ENCODE measurements at places on chromosomes 4 and X. TPM values are rescaled to one million over a fixed set of nuclear protein-coding genes. Genes with fewer than 3 reads are reported as not detected.
A peak's percentile ranks its signal among the peaks of the same experiment; 100 is the strongest.

DNA sequence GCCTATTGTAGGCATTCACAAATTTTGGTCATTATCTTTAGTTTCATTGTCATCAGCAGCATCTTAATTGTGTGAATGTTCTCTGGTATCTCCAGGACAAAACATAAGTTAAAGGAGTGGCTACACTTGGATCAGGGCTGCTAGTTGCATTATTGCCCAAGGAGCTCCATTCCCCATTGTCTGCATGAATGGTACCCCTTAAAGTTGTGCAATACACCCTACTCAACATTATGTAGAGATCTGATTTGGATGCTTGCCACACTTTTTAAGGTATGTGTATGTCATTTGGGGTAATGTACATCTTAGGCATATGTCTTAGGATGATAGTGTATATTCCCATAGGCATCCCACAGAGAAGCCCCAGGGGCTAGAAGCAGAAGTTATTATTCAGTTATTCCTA, 2.9 kb downstream of the GRXCR1 start:
- no peak overlapping the region for H3K27ac ChIP-seq
- H3K4me1 ChIP-seq = no peaks in the 10 kb centered on the region
- H3K36me3 ChIP-seq = no peaks in the 10 kb centered on the region
- no peak overlapping the region for H3K4me3 ChIP-seq

DNA sequence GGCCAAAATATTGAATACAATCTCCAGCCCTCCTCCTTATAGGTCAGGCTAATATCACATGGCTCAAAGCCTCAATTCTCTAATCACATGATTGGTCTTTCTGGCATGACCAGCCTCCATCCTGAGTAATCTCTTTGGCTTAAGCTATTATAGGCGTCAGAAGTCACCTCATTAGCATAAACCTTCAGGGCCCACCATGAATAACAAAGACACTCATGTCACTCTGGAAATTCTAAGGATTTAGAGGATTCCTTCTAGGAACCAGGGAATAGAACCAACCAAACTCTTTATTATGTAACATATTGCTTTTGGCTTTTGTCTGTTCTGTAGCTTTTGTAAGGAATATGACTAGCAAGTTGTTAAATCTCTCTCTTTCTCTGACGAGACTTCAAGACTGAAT, 109.2 kb upstream of the IGFBP7 start:
- no peak overlapping the region for H3K27ac ChIP-seq

DNA sequence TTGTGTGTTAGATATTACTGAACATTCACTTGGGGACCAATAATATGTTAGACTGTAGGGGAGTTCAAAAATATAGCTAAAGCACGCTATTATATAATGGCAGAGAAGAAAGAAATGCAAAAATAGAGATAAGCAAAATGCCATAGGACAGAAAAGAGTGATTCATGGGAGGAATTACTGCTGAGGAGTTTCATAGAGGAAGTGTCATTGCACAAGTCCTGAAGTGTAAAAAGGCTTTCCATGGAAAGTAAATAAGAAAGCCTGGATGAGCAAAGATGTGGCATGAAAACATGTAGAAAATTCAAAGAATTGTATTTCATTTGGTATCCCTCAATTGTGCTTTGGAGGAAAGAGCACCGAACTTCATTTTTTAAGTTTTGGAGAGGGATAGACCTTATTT, 14.5 kb downstream of the HMGB2 start:
- H3K27ac ChIP-seq = no peak overlapping the region
- H3K4me1 ChIP-seq = peaks cover 4% of the 10 kb centered on the region
- no peak for DNase-seq
- no peak overlapping the region for H3K4me3 ChIP-seq
- H3K36me3 ChIP-seq = peaks cover 65% of the 10 kb centered on the region
- H3K27me3 ChIP-seq = no peaks in the 10 kb centered on the region

DNA sequence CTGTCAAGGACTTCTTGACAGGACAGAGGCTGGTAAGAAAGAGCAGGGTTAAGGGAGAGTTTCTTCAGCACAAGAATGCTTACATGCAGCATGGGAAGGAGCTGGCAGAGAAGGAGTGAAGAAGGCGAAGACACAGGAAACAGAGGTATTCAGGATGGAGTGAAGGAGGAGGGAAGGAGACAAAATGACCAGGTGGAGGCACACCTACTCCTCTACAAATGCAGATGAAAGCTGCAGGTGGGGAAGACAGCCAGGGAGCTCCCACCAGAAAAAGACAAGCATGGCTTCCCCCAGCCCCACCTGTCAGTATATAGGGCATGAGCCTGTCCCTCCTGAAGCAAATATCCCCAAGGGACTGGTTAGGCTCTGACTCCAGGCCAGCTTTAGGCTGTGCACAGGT, 29.6 kb upstream of the NKRF start:
- H3K36me3 ChIP-seq = peaks cover 52% of the 10 kb centered on the region
- H3K27ac ChIP-seq = no peak overlapping the region
- no peaks in the 10 kb centered on the region for H3K4me1 ChIP-seq
- H3K4me3 ChIP-seq = no peak overlapping the region

- peak; percentile 2 for DNase-seq
- H3K36me3 ChIP-seq = no peaks in the 10 kb centered on the region
- H3K4me1 ChIP-seq = no peaks in the 10 kb centered on the region
- no peak overlapping the region for H3K27ac ChIP-seq
- no peaks in the 10 kb centered on the region for H3K27me3 ChIP-seq
Observed at GRCh38 chrX:51459125-51459524, 37.3 kb downstream of the NUDT11 start.

DNA sequence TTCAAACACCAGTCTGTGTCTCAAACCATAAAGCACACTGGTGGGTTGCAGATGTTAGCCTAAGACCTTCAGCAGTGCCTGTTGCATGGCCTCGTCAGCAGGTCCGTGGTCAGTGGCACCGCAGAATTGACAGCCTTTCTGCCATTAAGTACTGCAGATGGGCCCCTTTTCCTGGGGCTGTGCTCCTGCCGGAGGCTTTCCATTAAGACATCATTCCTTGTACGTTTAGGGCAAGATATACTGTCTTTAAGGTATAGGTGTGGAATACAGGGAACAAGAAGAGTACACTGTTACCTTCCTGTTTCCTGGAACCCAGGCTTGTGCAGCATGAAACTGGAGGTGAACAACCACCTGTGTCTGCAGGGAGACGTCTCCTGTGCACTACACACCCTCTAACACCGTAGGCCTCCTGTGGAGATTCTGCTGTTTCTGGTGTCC, 67.9 kb upstream of the WDR1 start:
- H3K27ac ChIP-seq = no peak overlapping the region
- H3K27me3 ChIP-seq = no peaks in the 10 kb centered on the region
- no peaks in the 10 kb centered on the region for H3K36me3 ChIP-seq
- H3K4me3 ChIP-seq = no peak overlapping the region

DNA sequence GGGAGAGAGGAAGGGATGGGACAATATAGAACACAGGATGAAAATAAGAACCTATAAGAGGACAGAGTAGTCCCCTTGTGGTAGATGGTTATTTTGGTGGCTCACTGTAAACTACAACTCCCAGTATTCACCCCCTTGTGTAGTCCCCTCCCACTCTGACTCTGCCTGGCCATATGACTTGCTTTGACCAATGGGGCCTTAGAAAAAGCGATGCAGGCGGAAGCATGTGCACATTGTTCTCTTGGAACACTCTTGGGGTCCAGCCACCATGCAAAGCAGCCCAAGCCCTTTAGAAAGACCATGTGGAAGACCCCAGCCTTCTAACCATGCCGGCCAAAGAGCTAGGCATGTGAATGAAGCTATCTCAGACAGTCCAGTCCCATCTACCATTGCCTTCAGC, 415.0 kb downstream of the BCOR start:
- DNase-seq = no peak
- no peak overlapping the region for H3K27ac ChIP-seq
- no peak overlapping the region for H3K4me3 ChIP-seq
- H3K27me3 ChIP-seq = peaks cover 9% of the 10 kb centered on the region

DNA sequence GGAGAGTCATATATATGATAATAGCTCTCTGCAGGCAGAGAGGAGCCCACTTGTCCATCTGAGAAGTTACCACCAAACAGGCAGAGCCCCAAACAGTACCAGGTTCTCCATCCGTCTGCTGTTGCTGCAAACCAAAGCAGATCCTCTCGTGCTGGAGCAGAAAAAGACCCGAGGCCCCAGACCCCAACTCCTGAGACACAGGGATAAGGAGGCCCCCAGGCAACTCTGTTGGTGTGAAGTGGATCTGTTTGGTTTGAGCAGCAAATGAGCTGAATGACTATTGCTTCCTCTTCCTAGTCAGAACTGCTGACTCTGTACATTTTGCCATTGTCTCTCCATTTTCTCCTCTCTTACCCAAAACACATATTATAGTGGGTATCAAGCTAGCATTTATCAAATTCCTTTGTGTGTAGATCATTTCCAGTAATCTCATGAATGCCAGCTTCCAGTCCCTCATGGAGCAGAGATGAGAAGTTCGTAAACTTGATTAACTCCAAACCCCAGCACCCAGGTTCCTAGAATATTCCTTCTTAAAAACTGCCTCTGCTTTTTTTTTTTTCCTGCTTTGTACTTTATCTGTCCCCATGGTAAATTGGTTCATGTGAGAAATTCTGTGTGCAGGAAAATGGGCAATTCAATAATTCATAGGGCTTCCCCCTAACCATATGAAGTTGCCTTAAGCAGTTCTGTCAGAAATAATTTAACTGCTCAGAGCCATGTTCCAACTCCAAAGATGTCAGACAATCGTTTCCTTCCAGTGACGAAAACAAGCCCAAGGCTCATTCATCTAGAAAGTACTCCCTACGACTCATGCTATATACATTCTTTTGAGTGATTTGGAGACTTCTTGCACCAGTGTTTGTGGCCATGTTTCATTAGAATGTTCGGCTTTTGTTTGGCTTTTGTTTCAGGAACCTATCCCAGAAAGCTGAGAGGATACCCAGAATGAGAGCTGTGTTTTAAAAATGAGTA, 98.6 kb upstream of the ATXN3L start:
- DNase-seq = no peak
- H3K4me3 ChIP-seq = no peak overlapping the region
- no peaks in the 10 kb centered on the region for H3K4me1 ChIP-seq
- H3K27ac ChIP-seq = no peak overlapping the region
- no peaks in the 10 kb centered on the region for H3K27me3 ChIP-seq
- no peaks in the 10 kb centered on the region for H3K36me3 ChIP-seq

DNA sequence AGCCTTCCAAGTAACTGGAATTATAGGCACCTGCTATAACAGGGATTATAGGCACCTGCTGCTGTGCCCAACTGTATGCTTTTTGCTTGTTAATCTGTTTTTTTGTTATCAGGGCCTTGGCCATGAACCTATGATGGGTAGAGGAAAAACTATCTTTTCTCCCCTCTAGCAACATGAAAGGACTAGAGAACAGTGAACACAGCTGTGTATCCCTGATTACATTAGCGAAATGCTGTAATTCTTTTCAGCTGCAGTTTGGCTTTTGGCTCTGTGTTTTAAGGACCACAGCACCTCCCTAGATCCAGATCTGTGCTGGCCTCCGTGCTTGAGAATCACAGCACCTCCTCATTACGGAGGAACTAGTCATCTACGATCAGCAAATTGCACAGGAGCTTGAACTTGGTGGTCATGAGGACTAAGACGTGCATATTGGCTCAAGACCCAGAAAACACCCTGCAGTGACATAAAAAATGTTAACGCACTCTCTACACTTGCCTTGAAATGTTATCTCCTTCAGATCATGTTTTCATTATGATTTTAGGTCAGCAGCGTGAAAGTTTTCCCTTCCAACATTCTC, 57.7 kb upstream of the S100G start:
- no peak for DNase-seq
- no peaks in the 10 kb centered on the region for H3K4me1 ChIP-seq
- H3K27ac ChIP-seq = no peak overlapping the region
- no peaks in the 10 kb centered on the region for H3K36me3 ChIP-seq
- H3K27me3 ChIP-seq = no peaks in the 10 kb centered on the region

DNA sequence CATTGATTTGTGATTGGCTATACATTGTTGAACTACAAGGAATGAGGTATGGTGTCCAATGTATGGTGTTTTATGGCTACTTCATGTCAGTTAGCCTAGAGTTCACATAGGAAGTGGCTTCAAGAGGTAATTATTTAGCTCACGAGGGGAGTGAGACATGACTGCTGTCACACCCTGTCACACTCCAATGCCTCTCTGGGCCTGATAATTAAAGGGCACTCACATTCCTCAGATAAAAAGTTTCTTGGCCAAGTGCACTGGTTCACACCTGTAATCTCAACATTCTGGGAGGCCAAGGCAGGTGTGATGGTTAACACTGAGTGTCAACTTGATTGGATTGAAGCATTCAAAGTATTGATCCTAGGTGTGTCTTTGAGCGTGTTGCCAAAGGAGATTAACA, 65.0 kb upstream of the DDX60 start:
- no peaks in the 10 kb centered on the region for H3K4me1 ChIP-seq
- H3K4me3 ChIP-seq = no peak overlapping the region
- H3K27ac ChIP-seq = peak overlapping the region; percentile 24

- H3K4me1 ChIP-seq = peaks cover 19% of the 10 kb centered on the region
- DNase-seq = peak; percentile 80
- H3K27me3 ChIP-seq = no peaks in the 10 kb centered on the region
- H3K36me3 ChIP-seq = peaks cover 4% of the 10 kb centered on the region
- H3K27ac ChIP-seq = peak overlapping the region; percentile 90
Observed at GRCh38 chr4:125091-125771, 930 bp downstream of the ZNF718 start.

- DNase-seq = no peak
- H3K4me3 ChIP-seq = no peak overlapping the region
- peaks cover 13% of the 10 kb centered on the region for H3K36me3 ChIP-seq
Observed at GRCh38 chr4:106305435-106306055, 10.5 kb downstream of the TBCK start.

GRCh38 chr4:52588771-52589591, 70.1 kb downstream of the USP46 start:
- H3K36me3 ChIP-seq = peaks cover 12% of the 10 kb centered on the region
- H3K27me3 ChIP-seq = no peaks in the 10 kb centered on the region
- H3K4me1 ChIP-seq = no peaks in the 10 kb centered on the region
- H3K27ac ChIP-seq = no peak overlapping the region
- peak; percentile 10 for DNase-seq
- H3K4me3 ChIP-seq = no peak overlapping the region

Gene CXCL1
- total RNA-seq = 2.3 TPM

Gene CMC4
- 4.7 TPM for total RNA-seq

Gene PAGE2
- total RNA-seq = not detected

Gene PPID
- 1.2 TPM for total RNA-seq

Gene FRG2
- not detected for total RNA-seq

Gene PABPC5
- not detected for total RNA-seq

Gene AKAP14
- total RNA-seq = not detected

Measured in stomach (tissue), 19 donors.